ENCODE measurements at places on chromosomes 13 and 19.
A peak's percentile ranks its signal among the peaks of the same experiment; 100 is the strongest.

DNA sequence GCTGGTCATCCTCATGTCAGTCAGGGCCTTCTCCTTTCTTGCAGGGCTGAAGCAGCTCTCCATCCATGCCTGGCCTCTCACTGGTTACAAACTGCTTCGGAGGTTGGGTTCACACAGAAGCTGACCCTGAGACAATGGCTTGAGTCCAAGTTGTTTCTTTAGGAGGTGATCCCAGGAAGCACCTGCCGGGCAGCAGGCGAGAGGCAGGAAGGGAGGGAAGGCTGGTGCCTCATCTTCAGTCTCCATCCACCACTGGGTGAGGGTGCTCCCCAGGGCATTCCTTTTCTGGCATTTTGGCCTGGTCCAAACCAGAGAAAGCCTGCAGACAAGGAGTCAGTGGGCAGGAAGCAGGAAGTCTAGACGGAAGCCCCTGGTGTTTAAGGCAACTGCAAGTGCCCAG is 17.6 kb upstream of the SPATA13 start:
- no peak for DNase-seq

GRCh38 chr13:103410002-103410401 is 343.8 kb upstream of the SLC10A2 start:
- no peak for DNase-seq

- no peak for DNase-seq
Observed at GRCh38 chr19:51786646-51787494, 8.1 kb upstream of the FPR3 start.

- no peak for DNase-seq
Observed at GRCh38 chr13:100789481-100789880, 114.9 kb upstream of the TMTC4 start.

DNA sequence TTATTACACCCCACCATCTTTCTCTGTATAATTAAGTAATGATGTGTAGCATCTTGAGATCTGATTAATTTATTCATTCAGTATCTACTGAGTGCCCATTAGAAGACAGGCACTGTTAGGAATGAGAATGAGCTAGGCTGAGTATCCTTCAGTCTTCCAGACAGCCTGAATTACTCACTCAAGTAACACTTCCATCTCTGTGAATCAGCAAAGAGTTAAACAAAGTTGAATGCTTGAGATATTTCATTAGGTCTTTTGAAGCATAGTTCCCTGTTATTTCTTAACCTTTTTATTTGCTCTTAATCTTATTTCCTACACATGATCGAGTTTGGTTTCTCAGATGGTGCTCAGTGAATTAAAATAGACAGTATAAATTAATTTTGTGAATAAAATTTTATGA is 413.7 kb downstream of the DCT start:
- DNase-seq: no peak

DNA sequence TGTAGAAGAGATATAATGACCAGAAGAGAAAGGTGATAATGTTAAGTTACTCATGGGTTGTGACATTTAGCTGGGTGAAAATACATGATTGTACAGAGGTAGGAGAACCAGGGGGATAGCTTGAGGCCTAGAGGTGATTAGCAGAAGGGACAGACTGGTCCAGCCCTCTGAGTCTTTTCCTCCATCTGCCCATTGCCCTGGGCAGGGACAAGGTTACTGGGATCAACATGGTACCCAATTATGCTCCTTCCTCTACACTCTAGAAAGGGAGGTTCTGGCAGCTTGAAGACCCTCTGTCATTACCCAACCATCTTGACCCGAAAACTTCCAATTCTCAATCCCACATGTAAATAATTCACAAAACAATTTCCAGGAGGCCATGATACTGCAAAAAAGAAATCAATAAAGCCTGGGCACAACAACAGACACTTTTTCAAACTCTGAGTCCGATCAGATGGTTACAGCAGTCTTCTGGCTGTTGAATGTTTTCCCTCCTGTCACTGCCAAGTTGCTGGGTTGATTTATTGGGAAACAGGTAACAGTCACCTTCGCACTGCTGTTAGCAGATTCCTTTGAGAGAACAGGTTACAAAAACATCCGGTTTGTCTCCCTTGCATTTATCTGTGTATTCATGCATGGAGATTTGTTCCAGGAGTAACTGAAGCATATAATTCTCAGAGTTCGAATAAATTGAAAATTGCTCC is 239.1 kb upstream of the HTR2A start:
- DNase-seq: no peak

DNA sequence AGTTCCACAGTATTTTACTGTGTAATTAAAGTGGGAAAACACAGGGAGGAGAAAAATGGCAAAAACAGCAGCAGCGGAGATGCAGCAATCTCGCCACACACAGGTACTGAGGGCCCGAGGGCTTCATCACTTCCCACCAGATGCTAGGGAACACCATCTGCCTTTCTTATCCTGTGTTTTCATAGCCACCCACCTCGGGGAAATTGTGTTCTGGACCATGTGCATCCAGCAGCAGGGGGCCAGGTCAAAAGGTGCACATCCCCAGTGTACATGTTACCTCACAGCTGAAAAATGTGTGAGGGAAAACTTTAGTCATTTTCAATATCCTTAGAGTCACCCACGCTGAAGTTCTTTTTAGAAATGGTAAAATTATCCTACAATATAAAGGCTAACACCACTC is 30.2 kb downstream of the PDCD5 start:
- no peak for DNase-seq

DNA sequence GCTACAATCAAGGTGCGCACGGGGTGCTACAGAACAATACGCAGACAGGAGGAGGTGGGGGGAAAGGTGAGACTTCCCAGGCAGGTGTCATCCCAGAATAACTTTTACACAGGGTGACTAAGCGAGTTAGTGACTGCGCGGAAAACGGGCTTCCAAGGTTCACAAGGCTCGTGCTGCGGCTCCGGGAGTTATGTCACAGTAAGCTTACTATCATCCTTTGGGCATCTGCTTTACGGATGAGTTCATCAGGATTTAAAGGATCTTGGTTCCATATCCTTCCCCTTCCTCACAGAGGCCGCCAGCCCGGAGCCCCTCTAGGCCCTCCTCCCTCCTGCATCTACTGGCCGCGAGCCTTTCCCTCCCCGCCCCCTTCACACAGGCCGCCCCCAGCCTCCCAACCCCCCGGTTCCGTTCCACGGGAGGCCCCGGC is 474 bp upstream of the IFT88 start:
- no peak for DNase-seq

GRCh38 chr19:53553156-53553555 is 15.2 kb downstream of the ZNF331 start:
- no peak for DNase-seq

GRCh38 chr19:447816-448560 is 12.8 kb downstream of the SHC2 start:
- DNase-seq: no peak

- peak; percentile 79 for DNase-seq
Observed at GRCh38 chr19:14440049-14440448, 6.9 kb downstream of the PKN1 start.

- DNase-seq: no peak
Observed at GRCh38 chr13:43431290-43431716, 355.5 kb downstream of the ENOX1 start.

All from CD4-positive, alpha-beta T cell treated with Interleukin-17A for 1 hour (primary cell).